ENCODE measurements at places on chromosomes 11 and 22.

GRCh38 chr22:46290121-46290842 lies 6.4 kb upstream of the GTSE1 start:
- DNase-seq, result no peak

DNA sequence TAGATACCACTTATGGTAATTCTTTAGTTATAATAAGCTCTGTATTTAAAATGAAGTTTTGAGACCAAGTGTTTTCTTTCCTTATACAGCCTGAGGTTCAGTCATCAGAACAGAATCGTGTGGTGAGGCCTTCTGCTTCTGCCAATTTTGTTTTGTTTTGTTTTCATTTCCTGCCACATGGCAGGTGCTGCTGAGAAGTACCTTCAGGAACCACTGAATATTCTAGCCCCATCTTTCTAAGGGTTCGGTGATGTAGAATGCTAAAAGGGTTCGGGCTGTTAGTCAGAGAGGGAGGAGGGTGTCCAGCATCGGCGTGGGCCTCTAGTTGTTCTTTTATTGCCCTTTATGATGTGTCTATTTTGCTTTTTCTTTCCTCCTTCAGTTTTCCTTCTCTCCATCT lies 25.8 kb downstream of the TNRC6B start:
- DNase-seq, result no peak

GRCh38 chr22:25070956-25071355 lies 118.4 kb downstream of the KIAA1671 start:
- no peak for DNase-seq

- no peak for DNase-seq
Measured at GRCh38 chr11:100776212-100776896, 89.3 kb downstream of the ARHGAP42 start.

GRCh38 chr11:116787786-116788486 lies at the start of gene ZPR1:
TSS of gene ZPR1 (minus strand) at chr11:116788023. CDS start at chr11:116787990, 33 bp downstream.
- peak; percentile 54 for DNase-seq

GRCh38 chr22:36538529-36538928 lies 9.6 kb upstream of the EIF3D start:
- no peak for DNase-seq

- DNase-seq, result no peak
Measured at GRCh38 chr11:95344932-95345642, 114.1 kb upstream of the SESN3 start.

DNA sequence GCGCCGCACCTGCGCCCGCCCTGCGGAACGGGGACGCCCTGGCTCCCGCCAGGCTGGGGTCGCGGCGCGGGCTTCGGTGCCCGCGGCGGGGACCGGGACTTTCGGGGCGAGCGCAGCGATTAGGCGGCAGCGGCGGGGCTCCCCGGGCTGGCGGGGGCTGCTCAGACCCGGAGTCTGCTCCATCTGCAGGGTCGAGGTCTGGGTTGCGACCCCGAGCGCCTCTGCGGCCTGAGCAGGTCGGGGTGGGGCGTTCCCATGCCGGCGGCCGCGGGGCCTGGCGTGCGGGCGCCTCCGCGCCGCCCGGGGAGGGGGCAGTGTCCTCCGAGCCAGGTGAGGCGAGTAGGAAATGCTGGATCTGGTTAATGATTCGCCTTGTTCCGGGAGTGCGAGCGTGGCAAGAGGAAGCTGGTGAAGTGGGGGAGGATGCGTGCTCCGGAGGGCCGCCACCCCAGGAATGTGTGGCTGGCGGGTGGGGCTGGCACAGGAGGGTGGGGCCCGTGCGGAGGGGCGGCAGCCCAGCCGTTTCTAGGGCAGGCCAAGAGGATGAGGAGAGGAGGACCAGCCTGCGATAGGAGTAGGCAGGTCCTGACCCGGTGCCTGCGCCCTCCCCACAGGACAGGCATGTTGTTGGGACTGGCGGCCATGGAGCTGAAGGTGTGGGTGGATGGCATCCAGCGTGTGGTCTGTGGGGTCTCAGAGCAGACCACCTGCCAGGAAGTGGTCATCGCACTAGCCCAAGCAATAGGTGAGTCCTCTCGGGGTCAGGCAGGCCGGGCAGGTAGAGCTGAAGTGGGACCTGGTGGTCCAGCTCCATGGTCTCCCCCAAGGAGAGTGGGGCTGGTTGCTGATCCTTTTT lies 606 bp downstream of the RASSF7 start:
- DNase-seq, result no peak

GRCh38 chr11:61071913-61072312 lies 30.4 kb upstream of the CD5 start:
- no peak for DNase-seq

GRCh38 chr11:125637840-125638239 lies 12.9 kb downstream of the CHEK1 start:
- DNase-seq, result no peak

DNA sequence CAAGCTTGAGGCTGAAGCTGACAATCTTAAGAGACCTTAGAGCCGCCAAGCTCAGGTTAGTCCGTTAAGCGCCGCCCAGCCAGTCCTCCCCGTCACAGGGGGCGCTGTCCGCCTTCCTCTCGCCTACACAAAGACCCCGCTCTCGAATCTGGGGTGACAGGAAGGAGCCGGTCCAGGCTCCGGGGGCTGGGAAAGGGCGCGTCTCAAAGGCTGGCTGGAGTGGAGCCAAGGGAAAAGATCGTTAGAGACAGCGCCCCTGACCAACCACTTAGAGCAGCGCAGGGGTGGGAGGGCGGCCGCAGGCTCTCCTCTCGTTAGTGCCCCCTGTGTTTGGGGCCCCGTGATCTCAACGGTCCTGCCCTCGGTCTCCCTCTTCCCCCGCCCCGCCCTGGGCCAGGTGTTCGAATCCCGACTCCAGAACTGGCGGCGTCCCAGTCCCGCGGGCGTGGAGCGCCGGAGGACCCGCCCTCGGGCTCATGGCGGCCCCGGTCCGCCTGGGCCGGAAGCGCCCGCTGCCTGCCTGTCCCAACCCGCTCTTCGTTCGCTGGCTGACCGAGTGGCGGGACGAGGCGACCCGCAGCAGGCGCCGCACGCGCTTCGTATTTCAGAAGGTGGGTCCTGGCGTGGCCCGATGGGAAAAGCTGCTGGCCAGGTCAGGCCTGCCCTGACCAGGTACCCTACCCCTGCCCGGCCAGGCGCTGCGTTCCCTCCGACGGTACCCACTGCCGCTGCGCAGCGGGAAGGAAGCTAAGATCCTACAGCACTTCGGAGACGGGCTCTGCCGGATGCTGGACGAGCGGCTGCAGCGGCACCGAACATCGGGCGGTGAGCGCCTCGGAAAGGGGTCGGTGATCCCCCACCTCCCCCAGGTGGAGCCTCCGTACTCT lies at the start of gene MUS81:
MUS81 (plus strand) TSS at position 156 of the 887 bp plus-strand sequence; CDS start at position 477, 321 bp downstream.
- peak; percentile 95 for DNase-seq

- DNase-seq, result no peak
Measured at GRCh38 chr11:45149483-45150056, 3.1 kb downstream of the PRDM11 start.

GRCh38 chr11:70099578-70100279 lies 21.6 kb downstream of the ANO1 start:
- no peak for DNase-seq

DNA sequence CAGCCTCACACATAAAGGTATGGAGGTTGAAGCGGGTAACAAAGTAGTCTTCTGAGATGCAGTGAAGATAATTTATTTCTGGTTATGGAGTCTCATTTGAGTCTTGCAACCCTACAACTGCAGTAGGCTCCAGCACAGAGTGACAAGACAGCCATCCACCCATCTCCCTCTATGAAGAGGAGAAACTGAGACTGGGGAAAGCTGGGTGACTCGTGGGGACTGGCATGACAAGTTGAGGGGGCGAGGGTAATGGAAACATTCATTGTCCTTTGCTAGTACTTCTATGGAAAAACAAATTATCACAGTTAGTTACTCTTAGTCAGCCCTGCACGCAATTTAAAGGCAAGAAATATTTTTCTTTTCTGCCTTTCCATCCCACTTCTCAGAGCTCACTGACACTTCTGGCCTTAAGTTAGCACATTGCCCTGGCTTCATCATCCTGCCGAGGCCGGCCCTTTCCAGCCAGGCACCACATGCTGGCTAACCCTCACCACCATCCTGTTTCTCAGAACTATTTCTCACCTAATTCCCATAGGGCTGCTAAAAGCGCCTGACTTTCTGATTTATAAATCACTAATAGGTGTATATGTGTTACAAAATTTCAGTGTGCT lies 361.1 kb downstream of the ETS1 start:
- DNase-seq, result no peak

- no peak for DNase-seq
Measured at GRCh38 chr11:101113540-101113939, 16.1 kb downstream of the PGR start.

DNA sequence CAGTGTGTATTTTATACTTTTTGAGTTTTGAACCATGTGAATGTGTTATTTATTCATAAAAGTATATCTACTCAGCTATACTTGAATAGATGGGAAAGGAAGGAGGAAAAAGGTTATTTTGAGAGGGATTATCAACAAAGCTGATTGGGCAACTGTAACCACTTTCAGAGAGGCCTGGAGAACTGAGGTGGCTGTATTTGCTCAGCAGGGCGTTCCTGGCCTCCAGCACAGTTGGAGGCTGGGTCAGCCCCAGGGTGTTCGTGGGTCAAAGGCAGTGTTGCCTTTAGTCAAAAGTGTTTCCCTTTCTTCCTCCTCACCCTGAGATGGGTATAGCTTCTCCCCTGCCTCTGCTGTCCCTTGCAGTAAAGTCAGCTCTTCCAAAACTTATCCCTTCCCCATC lies 26.7 kb downstream of the ASCC2 start:
- no peak for DNase-seq

GRCh38 chr11:133753150-133753549 lies 92.2 kb downstream of the SPATA19 start:
- DNase-seq, result no peak

- DNase-seq, result no peak
Measured at GRCh38 chr22:17969701-17970113, 54.7 kb downstream of the MICAL3 start.

DNA sequence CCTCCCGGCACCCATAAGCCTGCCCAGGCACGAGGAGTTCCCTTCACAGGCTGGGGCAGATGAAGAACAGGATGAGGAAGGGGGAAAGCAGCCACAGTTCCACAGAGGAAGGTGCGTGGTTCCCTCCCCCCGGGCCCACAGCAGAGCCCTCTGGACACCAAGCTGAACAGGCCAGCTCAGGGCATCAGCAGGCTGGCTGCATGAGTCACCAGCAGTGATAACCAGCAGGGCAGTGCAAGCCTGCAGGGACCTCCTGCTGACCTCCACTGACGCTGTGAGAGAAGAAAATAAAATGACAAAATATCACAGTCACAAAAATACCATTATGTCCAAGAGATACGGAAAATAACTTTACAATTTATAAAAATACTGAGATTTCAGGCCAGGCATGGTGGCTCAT lies 11.5 kb downstream of the RTL6 start:
- DNase-seq, result no peak

- no peak for DNase-seq
Measured at GRCh38 chr11:82663535-82663934, 70.1 kb downstream of the FAM181B start.

- DNase-seq, result peak; percentile 7
Measured at GRCh38 chr22:19965771-19966709, 24.4 kb upstream of the TXNRD2 start.

DNA sequence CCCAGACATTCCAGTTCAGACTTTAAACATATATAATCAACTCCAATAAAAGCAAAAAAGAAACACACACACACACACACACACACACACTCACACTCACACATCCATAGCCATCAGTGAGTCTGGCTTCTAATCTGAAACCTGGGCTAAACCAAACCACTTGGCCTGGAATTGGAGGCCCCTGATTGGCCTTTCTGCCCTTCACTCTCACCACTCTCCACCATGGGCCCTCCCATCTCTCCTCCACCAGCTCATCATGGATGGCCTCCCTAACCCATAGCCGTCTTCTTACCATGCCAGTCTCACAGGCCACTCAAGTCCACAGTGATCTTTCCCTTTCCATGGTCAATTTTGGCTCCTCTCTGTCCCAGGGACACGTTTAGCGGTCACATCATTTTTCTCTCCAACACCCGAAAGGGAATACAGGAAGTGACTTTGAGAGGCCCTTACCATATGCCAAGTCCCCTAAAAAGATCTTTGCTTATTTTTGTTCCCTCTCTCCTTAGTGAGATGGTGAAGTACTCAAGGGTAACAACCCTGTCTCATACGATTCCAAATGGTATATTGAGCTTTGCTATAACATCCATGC lies 66.6 kb downstream of the ENDOD1 start:
- DNase-seq, result peak; percentile 30

GRCh38 chr11:35216962-35217678 lies 78.1 kb downstream of the CD44 start:
- no peak for DNase-seq

DNA sequence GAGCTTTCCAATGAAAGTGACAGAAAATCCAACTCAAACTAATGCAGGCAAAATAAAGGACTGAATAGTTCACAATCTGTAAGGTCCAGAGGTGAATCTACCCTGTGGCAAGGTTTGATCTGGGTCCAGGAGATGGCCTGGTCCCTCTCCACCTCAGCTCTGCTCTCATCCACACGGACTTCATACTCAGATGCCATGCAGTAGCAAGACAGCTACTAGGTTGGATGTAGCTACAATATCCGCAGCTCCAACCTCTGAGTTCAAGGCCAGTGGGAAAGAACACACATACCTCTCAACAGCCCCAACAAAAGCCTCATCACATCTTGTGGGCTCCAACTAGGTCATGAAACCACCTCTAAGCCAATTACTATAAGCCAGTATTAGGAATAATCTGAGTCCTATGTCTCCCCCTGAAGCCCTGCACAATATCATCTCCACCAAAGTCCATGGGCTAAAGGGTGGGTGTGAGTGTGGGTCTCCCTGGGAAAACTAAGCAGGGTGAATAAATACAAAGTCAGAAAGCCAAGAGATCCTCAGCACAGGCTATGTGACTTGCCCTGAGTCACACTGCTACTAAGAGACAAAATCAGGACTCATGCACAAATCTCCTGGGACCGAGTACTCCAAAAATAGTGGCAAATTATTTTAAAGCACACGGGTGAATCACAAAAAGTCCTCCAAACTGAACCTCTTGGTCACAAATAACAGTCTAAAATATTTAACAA lies 78.8 kb downstream of the LARGE1 start:
- DNase-seq, result no peak

All from NCI-H446 (cell line).